ENCODE measurements at places on chromosomes 13 and 19.

- no peak for DNase-seq
These were observed 73.2 kb downstream of the STARD13 start for GRCh38 chr13:33212396-33212795.

GRCh38 chr13:75217949-75218348 lies 264.0 kb downstream of the TBC1D4 start:
- DNase-seq: no peak

DNA sequence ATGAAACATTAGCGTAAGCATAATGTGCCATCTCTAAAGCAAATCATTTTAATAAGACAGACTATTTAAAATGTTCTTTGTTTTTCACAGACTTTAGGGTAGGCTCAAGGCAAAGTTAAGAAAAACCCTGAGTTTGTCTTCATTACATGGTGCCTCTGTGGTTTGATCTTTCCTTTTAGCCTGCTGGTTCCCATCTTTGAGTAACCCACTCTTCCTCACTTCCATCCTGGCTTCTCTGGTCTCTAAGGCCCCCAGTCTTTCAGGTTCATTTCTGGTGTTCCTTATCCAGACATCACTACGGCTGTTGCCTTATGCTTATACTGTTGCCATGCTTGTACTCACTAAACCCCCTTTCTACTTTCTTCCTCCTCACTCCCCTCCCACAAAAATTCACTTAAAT lies 38.4 kb downstream of the DACH1 start:
- no peak for DNase-seq

DNA sequence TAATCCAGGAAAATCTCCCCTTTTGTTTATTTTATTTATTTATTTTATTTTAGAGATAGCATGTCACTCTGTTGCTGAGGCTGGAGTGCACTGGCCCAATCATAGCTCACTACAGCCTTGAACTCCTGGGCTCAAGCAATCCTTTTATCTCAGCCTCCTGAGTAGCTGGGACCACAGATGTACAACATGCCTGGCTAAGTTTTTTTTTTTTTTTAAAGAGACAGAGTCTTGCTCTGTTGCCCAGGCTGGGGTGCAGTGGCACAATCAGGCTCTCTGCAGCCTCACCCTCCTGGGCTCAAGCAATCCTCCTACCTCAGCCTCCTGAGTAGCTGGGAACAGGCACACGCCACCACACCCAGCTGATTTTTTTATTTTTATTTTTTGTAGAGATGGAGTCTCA lies 6.3 kb upstream of the PDCD2L start:
- no peak for DNase-seq

GRCh38 chr13:54928071-54928470 lies 1899.5 kb downstream of the OLFM4 start:
- no peak for DNase-seq

Data from GM13977 (cell line).